Lung (tissue), 17 donors: ENCODE measurements at places on chromosomes 12 and 14. TPM values are rescaled to one million over a fixed set of nuclear protein-coding genes. Genes with fewer than 3 reads are reported as not detected.

DNA sequence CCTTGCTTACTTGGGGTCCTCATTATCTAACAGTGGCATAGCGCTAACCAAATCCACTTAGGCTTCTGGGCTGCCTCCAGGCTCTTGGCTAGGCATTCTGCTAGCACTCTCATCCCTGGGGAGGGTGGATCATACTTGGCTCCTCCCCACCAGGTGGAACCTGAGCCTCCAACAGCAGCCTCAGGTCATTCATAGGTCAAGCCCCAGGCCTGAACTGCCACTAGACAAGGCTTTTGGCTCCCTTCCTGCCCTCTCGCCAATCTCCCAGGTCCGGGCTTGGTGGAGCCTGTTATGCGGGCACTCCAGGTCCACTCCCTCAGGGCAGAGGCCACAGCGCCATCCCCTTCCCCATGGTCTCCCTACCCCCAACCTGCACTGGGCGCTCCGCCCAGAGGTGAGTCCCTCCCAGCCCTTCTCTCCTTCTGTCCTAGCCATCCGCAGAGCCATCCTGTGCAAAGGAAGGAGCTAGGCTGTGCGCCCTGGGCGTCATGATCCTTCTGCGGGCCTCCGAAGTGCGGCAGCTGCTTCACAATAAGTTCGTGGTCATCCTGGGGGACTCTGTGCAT, 154.9 kb upstream of the AMIGO2 start:
- DNase-seq = no peak

GRCh38 chr14:105894978-105895881, 368.8 kb downstream of the TMEM121 start:
- DNase-seq = peak; percentile 2

DNA sequence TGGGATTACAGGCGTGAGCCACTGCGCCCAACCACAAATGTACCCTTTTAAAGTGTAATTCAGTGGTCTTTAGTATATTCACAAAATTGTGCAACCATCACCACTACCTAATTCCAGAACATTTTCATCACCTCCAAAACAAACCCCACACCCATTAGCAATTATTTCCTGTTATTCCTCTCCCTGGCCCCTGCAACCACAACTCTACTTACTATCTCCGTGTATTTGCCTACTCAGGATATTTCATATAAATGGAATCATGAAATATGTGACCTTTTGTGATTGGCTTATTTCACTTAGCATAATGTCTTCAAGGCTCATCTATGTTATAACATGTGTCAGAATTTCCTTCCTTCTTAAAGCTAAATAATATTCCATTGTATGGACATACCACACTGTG, 16.0 kb upstream of the AQP2 start:
- no peak for DNase-seq

GRCh38 chr14:31501870-31502269, 14.0 kb upstream of the GPR33 start:
- no peak for DNase-seq

- no peak for DNase-seq
These were observed 52.5 kb upstream of the GCH1 start for GRCh38 chr14:54955143-54955542.

DNA sequence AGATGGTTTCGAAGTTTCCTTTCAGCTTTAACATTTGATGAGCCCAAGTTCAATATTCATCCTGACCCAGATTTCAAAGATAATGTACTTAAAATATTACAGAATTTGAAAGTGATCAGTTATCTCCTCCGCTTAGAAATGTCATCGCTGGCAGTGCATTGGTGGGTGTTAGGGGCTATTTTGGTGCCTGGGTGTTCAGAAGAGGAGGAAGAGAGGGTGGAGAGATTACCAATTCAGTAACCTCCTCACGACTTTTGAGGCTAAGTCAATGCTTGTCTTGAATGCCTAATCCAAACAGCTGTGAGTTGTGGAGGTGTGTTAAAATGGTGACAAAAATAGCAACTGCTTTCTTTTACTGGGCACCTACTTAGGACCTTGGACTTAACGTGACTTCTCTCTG, 13.8 kb upstream of the DGLUCY start:
- DNase-seq = no peak

DNA sequence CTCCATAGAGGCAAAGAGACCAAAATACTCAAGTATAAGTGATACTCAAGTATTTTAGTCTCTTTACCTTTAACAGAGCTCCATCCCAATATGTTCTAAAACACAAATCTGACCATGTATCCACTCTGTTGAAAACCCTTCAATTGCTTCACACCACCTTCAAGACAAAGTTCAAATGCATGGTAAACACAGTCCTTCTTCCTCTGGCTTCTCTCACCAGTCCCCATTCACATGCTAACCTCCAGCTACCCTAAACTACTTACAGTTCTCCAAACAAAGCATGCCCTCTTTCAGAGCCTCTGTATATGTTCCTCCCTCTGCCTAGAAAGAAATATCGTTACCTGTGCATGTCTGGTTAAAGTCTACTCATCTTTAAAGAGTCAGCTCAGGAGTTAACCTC, 100.2 kb downstream of the NUMB start:
- no peak for DNase-seq

- no peak for DNase-seq
These were observed 81.5 kb downstream of the LGR5 start for GRCh38 chr12:71521125-71521524.

GRCh38 chr14:32826404-32827082, 112.1 kb upstream of the NPAS3 start:
- peak; percentile 17 for DNase-seq

DNA sequence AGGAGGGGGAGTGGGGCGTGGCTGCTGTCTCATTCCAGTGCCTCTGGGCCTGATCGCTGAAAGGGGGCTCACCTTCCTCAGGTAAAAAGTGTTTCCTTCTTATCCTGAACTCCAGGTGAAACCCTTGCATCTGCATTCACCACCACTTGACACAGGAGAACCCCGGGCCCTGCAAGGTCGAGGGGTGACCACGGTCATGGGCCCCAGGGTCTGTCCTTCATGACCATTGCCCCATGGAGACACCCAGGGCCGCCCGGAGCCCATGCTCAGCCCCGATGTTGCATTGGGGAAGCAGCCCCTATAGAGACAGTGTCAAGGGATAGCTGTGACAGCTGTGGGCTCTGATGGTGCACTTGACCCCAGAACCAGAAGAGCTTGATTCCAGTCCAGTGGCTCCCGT, 34.4 kb upstream of the DYNC1H1 start:
- no peak for DNase-seq

Gene STAT2
- total RNA-seq = 139 TPM

Gene PLA2G1B
- total RNA-seq = 6.5 TPM

Gene ACSS3
- total RNA-seq = 85.5 TPM

Gene PLD4
- 0.92 TPM for total RNA-seq

Gene MRPL51
- total RNA-seq = 123 TPM

Gene SMIM41
- 2.2 TPM for total RNA-seq

Gene MYF6
- not detected for total RNA-seq
